ENCODE measurements at places on chromosomes 3 and 15.

GRCh38 chr15:73986055-73986775 is 5.9 kb downstream of the STOML1 start:
- no peak for DNase-seq

- no peak for DNase-seq
Observed at GRCh38 chr3:40445062-40445461, 12.1 kb upstream of the RPL14 start.

DNA sequence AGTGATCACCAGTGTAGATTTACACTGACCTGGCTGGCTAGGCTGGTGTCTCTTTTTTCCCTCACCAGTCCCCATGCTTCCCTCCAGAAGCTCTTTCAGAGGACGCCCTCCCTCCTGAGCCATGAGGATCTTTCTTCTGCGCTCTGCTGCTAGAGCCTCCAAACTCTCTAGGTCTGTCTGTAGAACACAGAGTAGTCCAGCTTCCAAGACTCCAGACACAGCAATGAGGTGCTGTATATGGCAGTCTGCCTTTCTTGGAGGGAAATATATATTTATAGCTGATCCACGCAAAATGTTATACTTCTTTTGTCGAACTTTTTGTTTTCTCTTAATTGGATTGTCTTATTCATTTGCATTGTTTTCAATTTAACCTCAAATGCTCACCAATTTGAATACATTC is 1121.8 kb downstream of the ROBO2 start:
- no peak for DNase-seq

DNA sequence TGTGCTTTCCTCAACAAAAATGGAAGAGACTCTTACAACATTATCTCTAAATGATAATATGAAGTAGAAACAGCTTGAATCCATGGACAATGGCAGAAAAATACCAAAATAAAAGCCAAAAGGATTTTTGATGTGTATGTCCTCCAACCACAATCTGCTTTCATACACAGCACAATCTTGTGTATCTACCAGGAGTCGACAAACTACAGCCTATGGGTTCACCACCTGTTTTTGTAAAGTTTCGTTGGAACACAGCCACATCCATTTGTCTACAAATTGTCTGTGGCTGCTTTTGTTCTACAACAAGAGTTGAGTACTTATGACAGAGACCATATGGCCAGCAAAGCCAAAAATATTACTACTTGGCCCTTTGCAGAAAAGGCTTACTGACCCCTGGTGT is 88.7 kb upstream of the UBE2E2 start:
- no peak for DNase-seq

DNA sequence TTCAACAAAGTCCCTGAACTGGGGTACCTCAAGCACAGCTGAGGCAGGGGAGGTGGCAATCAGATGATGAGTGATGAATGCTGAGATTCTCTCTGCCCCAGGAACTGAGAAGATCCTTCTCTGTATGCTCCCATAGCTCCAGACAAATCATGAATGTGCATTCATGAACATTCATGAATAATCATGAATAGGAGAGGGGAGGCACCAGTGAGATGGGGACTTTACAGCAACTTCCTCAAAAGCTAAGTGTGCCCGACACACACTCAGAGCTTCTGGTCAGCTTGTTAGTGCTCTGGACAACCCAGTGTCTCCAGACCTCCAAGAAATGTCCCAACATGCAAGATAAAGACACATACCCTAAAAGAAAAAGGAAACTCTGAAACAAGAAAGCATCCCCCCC is 24.3 kb downstream of the LRRC2 start:
- DNase-seq, result no peak

GRCh38 chr3:166100730-166101129 is 263.5 kb upstream of the BCHE start:
- DNase-seq, result no peak

DNA sequence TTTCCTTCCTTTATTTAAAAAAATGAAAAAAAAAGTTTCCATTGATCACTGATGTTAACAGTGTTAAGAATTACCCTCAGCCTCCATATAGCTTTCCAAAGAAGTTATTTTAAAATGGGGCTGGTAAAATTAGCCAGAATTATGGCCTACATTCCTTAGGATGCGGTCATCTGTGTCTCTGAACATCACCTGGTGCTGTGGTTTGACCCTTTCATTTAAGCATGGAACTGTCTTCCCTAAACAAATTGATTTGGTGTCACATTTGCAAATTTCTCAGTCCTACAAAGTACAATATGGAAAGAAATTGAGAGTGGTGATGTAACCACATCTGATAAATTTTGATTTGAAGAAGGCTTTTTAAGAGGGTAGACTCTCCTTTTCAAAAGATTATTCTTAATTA is 40.3 kb upstream of the ZPLD1 start:
- DNase-seq, result no peak

- no peak for DNase-seq
Observed at GRCh38 chr3:143421556-143421955, 302.0 kb downstream of the CHST2 start.

- DNase-seq, result no peak
Observed at GRCh38 chr3:169865176-169865767, 4.5 kb downstream of the LRRC31 start.

- no peak for DNase-seq
Observed at GRCh38 chr15:68377766-68378165, 54.2 kb downstream of the ITGA11 start.

GRCh38 chr15:65066635-65067316 is 1.0 kb downstream of the RASL12 start:
- DNase-seq, result no peak

- DNase-seq, result no peak
Observed at GRCh38 chr15:70187331-70187730, 89.6 kb upstream of the TLE3 start.

DNA sequence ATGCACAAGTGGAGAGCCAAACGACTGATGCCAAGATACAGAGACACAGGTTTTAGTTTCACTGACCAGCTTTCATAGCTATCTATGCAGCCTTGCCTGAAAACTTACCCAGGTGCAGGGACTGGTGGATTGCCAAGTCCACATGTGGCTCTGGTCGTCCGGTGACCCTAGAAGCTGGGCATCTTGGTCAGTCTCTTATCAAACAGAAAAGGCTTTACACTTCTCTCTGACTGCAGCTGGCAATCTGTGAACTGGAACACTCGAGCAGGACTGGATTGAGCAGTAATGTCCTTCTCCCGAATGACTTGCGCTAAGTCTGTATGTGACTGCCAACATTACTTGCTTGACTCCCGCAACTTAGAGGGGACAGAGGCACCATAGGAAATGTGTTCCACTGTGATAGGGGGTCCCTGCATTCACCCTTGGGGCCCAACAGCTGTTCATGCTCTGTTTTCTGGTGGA is 63.0 kb upstream of the SIAH2 start:
- no peak for DNase-seq

DNA sequence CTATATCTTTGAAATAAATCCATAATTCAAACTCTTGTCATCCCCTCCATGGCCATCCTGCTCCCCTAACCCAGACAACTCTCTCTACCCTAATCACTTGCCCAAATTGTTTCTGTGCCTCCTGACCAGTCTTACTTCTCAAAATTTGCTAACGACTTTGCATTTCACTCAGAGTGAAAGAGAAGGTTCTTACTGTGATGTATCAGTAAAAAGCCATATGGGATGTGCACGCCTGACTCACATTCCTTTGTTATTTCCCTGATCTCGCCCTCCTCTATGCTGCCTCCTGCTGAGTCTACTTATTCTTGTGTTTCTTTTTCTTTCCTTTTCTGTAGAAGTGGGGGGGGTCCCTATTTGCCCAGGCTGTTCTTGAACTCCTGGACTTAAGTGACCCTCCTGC is 487.2 kb upstream of the FRG2C start:
- no peak for DNase-seq

DNA sequence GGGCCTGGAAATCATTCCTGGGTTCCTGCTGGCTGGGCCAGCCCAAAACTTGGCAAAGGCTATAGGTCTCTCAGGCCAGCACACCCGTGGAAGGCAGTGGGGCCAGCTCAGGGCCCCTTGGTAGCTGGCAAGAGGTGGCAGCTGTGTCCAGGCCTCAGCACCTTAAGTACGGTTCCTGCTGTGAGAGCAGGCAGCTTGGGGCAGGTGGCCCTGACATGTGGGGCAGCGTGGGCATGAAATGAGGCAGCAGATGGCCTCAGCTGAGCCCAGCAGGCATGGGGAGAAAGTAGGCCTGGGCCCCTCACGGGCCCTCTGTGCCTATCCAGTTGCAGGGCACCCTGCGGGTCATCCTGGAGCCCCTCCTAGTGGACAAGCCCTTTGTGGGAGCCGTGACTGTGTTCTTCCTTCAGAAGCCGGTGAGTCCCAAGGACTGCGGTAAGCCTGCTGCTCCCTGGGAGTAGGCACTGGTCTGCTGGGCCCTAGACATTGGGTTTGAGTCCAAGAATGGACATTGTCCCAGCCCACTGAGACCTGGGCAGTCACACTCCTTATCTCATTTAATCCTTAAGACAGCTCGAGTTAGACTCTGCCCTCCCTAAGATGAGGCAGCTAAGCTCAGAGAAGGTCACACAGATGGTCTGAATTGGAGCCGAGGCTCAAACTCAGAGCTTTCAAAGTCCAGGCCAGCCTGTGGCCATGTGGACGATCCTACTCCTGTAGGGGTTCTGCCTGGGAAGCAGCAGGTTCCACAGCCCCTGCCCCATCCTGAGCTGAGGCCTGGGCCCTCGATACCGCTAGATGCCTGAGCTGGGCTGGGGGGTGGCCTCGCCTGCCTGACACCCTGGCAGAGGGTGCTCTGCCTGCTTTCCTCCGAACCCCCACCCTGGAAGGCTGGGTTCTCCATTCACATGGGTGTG is 25.5 kb downstream of the ESYT3 start:
- DNase-seq, result no peak

GRCh38 chr3:117281371-117281770 is 571.8 kb downstream of the TUSC7 start:
- peak; percentile 3 for DNase-seq
